ENCODE measurements at places on chromosomes 6 and 20.

DNA sequence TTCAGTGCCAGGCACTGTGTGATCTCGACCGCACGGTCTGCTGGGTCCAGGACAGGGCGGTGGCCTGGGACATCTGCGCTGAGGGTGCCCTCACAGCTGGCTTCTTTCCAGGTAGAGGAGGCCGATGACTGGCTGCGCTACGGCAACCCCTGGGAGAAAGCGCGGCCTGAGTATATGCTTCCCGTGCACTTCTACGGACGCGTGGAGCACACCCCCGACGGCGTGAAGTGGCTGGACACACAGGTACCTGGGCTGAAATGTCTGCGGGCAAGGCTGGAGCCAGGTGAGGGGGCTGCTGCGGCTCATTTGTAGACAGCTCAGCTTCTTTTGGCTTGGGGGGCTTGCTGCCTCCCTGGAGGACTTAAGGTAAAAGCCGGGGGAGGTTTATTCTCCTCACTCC is 26.6 kb downstream of the PYGB start:
- no peak for DNase-seq

DNA sequence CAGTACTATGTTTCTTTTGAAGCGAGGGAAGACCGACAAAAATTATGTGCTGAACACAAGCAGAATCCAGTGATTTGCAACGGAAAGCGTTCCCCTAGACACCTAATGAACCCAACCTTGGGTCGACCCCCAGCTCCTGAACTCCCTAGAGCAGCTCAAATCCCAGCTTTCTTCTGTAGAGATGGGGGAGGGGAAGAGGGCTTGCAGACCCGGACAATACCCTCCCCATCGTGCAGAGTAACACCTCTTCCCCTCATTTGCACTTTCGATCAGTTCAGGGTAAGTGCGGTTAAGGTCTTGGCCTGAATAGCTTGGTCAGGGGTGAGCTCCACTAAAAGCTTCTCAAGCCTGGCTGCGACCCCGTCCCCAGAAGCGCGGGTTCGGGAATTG is 404 bp downstream of the CEP162 start:
- no peak for DNase-seq

GRCh38 chr6:104843229-104843628 is 16.5 kb downstream of the HACE1 start:
- DNase-seq, result no peak

- DNase-seq, result peak; percentile 32
Observed at GRCh38 chr6:11414176-11414963, 123.2 kb upstream of the TMEM170B start.

DNA sequence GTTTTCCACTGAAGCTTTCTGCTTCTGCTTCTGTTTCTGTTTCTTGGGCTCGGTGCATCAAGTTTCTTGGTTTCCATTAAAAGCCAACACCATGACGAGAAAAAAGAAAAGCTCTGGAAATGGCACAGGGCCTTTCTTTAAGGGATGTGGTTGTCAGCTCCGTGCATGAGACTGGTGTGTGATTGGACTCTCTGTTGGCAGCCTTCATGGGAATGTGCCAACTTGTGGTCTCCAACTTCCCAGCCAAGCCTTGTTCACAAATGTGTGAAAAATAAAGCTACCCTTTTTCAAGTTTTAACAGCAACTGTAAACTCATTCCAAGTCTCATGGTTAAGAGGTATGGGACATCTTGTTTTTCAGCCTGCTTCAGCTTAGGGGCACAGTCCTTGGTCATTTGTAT is 68.7 kb upstream of the CST7 start:
- DNase-seq, result no peak

DNA sequence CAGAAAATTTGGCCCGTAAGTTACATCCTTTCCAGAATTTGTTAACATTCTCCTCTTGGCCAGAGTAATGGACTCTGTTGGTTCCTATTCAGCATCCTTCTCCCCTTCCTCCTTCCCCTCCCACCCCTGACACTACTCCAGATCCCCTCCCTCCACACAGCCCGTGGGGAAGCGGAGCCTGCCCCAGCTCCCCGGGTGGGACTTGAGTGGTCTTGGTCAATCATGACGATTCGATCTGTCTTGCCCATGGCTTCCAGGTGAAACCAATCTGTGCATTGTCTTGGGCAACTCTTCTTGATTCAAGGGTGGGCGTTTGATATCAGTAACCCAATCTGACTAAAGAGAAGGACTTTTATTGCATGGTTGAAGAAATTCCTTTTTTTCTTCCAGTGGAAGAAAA is 143.9 kb downstream of the ANKRD60 start:
- DNase-seq, result no peak

- DNase-seq, result peak; percentile 16
Observed at GRCh38 chr6:51855310-51856082, 231.9 kb downstream of the PKHD1 start.

GRCh38 chr6:44652547-44652946 is 265.0 kb downstream of the CDC5L start:
- no peak for DNase-seq

DNA sequence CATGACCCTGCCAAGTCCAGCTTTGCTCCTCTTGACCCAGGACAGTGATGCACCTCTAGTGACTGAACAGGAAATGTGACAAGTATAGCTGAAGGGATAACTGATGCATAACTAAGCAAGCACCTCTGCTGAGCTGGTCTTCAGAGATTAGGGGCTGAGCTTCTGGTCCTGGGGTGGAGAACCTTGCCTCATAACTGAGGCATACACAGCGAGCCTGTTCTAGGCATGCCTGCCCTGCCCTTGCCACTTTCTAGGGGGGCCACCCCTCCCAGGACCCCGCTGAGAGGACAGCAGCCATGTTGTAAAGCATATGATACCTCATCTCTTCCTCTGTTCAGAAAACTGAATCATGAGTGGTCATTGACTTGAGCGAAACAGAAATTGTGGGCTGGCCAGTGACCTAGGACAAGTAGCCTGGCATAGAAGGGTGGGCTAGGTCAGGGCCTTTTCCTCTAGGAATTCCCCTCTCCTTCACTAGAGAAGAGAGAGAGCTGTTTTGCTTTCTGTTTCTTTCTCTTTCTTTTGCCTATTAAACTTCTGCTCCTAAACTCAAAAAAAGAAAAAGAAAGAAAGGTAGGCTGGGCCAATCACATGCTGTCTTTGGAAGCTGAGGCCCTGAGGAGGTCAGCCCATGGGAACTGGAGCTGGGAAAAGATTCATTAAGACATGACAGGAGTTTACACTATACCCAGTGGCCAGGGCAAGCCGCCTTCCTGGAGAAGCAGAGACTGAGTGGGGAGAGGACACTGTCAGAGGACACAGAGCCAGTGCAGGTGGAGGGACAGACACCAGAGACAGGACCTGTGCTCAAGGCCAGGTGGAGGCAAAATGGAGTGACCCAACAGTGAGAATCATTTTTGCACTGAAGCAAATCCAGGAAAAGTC is 23.1 kb downstream of the ALDH5A1 start:
- no peak for DNase-seq

- no peak for DNase-seq
Observed at GRCh38 chr20:51607170-51607569, 64.7 kb upstream of the NFATC2 start.

- DNase-seq, result no peak
Observed at GRCh38 chr6:70162972-70163371, 139.9 kb downstream of the COL9A1 start.

DNA sequence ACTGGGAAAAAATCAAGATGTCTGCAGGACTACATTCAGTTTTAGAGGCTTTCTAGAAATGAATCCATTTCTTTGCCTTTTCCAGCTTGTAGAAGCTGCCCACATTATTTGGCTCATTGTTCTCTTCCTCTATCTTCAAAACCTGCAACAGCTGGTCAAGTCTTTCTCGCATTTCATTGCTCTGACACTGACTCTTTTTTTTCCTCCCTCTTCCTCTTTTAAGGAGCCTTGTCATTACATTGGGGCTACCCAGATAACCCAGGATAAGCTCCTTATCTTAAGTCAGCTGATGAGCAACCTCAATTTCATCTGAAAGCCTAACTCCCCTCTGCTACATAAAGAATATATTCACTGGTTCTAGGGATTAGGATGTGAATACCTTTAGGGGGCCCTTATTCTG is 53.2 kb upstream of the CEP162 start:
- no peak for DNase-seq

- DNase-seq, result no peak
Observed at GRCh38 chr6:13116155-13116554, 212.2 kb downstream of the TBC1D7 start.

- no peak for DNase-seq
Observed at GRCh38 chr6:149473080-149474052, 11.4 kb downstream of the ZC3H12D start.

DNA sequence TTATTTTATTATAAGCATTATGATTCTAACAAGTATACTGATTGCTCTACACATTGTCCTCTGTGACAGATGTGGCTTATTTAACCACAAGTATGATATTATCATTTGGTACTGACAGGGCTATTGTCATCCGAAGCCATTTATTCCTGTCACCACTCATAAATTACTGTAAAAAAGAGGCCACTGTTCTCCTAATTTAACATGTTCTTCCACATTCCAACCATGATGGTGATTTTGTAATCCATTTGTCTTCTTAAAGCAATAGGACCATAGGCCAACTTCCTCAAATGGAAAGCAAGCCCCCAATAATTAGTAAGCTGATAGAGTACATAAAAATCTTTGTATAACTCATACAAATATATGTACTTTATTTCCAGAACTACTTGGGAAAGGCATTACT is 50.6 kb downstream of the FUT9 start:
- no peak for DNase-seq

DNA sequence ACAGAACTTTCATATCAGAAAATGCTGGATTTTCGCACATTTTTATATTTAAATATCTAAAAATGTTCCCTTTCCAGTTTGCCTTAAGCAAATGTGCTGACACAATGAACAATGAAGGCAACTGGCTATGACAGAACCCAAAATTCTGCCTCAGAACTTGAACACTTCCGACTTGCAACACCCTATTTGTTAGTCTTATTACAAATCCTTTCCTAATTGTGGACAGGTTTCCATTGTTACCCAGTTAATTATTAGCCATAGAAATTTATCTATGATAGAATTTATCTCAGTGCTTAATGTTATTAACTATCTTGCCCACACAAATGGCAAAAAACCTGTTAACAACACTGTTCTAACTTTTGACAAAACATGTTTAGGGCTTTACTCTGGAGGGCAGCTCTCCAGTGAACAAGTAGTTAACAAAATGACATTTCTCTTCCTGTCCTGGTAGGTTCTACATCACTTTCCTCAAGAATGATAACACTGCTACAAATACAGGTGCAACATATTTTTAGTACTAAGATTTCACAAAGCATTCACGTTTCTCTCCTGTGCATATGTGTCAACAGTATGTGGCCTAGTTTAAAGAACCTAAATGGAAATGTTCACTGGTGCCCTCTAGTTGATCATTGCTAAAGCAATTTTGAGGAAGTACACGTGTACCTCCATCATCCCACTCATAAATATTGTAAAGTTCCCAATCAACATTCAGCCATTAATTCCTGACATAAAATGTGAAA is 58.4 kb downstream of the HIVEP2 start:
- DNase-seq, result no peak

DNA sequence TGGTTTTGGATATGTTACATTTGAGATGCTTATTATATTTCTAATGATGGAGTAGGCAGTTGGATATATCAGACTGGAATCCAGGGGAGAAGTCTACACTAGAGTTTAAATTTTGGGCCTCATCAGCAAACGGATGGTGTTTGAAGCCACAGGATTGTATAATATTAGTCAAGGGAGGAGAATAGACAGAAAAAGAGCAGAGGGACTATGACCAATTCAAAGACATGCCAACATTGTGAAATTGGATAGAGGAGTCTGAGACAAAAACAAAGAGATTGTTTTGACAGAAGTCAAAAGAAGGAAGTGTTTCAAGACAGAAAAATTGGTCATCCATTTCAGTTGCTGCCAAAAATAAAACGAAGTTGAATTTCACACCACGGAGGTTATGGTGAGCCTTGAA is 66.5 kb downstream of the NOX3 start:
- no peak for DNase-seq

- no peak for DNase-seq
Observed at GRCh38 chr20:2838847-2839671, 1.4 kb downstream of the PCED1A start.

DNA sequence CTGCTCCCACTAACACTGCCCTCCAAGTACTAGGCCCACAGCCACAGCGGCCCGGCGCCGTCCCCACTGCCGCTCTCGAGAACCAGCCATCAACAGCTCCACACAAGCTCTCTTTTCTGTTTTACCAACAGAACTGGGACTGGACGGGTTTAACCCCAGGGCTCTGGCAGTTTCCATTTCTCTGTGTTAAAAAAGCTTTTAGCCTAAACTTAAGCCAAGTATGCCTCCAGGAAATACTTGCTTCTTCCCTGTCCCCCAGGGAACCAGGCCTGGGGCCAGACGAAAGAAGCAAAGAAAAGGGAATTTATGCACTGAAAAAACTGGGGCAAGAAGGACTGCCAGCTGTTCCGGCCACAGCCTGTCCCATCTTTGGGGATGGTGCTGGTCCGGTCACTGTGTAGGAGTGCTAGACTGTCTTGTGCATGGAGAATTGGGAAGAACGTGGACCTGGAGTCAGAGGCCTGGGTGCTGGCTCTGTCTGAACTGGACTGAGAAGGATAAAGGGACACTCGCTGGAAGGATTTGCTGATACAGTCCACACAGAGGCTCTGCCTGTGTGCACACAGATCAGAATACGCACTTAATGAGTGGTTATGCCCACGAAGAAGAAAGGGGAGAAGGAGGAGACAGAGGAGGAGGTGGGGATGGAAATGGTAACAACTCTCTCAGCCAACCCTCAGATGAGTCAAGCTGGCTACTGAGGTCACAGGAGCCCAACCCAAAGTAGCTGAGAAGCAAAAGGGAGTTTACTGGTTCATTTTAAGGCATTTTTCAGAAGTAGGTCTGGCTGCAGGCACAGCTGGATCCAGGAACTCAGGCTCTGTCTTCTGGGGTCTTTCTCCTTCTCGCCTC is 254.4 kb upstream of the PMEPA1 start:
- no peak for DNase-seq

All from activated CD4-positive, alpha-beta T cell treated with anti-CD3 and anti-CD28 coated beads for 48 hours (primary cell).